Common myeloid progenitor, CD34-positive (primary cell): ENCODE measurements at places on chromosomes 5 and 9.

DNA sequence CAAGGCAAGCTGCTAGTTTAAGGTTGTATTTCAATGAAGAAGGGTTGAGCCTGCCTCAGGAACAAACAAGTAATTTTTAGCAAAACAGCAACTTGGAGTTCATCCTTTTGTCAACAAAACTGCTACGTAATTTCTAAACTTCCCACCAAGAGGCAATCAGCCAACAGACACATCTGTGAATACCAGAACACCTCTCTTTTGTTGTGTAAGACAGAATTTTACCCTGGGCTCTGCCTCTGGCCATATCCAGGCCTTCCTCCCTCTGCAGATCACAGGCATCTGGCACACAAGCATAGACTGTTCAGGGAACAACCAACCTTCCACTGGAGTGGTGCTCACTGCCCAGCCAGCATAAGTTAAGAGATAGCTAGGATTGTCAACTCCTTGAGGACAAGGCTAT is 409.0 kb downstream of the SPOCK1 start:
- DNase-seq = no peak

DNA sequence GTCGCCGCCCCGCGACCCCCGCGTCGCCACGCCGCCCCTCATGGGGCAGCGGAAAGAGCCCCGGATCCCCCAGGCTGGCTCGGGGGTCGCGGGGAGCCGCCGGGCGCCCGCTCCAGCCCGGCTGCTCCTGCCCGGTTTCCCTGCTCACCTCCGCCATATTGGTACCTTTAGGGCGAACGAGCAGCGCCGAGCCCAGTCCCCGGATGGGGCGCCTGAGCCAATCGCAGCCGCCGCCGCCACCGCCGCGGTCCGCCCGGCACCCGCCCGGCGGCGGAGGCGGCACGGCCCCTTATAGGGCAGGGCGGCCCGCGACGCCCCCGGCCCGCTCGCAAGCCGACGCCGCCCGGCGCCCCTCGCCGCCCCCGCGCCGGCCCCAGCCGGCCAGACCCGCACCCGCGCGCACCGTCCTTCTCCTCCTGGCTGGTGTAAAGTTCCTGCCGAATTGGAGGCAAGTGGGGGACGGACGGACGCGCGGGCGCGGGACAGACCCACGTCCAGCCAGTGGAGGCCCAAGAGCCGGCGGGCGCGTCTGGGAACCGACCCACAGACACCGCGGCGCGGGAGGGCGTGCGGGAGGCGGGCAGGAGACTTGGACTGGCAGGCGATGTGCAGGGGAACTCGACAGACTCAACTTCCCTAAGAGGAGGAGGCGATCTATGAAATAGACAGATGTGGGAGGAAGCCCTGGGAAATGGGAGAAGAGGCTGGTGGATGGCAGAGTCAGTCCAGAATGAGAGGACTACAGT is at the start of gene MIER3:
TSS of gene MIER3 (minus strand) at position 178 of the 746 bp plus-strand sequence. CDS start at position 157, 21 bp downstream.
- peak; percentile 86 for DNase-seq

- no peak for DNase-seq
These were observed 306.4 kb upstream of the PANK3 start for GRCh38 chr5:168885324-168886120.

- DNase-seq = no peak
These were observed 114.7 kb downstream of the DAB2IP start for GRCh38 chr9:121766081-121766683.

DNA sequence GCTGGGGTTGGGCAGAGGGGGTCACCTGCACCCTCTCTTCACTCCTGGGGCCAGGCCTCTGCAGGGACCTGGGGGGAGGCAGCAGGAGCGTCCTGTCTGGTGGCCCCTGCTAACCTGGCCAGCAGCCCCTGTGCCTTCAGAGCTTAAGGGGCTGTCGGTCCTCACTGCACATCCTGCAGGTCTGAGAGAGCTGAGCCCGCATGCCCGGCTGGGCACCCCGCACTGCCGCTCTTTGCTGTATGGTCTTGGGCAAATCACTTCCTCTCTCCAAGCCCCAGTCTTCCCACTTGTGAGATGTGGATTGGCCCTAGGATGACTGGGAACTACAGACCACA is 7.9 kb downstream of the FLT4 start:
- DNase-seq = no peak

DNA sequence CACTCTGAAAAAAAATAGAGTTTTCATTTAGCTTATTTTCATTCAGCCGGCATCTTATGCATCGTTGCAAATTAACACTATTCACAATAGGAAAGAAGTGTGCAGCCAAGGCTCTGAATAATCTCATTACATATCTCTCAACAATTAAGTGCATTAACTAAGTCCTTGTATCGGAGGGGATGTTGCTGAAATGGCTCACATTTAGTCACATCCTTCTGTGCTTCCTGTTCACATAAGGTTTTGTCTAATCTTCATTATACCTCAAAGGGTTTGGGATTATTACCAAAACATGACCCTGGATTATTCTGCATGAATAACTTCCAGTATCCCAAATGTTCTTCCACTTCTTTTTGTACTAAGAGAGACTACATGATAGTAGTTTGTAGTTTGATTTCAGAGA is 278.0 kb upstream of the GRIA1 start:
- DNase-seq = no peak

DNA sequence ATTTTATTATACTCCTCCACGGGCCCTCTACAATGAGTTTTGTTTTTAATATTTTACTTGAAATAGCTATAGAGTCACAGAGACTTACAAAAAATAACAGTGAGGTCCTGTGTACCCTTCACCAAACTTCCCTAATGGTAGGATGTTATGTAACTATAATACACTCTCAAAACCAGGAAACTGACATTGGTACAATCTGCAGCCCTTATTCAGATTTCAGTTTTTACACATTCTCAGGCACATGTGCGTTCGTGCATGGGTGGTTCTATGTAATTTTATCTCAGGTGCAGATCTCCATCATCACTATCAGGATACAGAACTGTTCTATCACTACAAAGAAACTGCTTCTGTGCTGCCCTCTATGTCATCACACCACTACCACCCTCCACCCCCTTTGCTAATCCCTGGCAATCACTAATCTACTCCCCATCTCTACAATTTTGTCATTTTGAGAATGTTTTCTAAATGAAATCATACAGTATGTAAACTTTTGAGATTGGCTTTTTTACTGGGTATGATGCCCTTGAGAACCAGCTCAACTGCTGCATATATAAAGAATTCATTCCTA is 16.4 kb downstream of the RAB14 start:
- no peak for DNase-seq

- peak; percentile 72 for DNase-seq
These were observed 10.0 kb upstream of the CLIC3 start for GRCh38 chr9:137006116-137007003.

- no peak for DNase-seq
These were observed 6.5 kb upstream of the ACSL6 start for GRCh38 chr5:132017738-132018625.

DNA sequence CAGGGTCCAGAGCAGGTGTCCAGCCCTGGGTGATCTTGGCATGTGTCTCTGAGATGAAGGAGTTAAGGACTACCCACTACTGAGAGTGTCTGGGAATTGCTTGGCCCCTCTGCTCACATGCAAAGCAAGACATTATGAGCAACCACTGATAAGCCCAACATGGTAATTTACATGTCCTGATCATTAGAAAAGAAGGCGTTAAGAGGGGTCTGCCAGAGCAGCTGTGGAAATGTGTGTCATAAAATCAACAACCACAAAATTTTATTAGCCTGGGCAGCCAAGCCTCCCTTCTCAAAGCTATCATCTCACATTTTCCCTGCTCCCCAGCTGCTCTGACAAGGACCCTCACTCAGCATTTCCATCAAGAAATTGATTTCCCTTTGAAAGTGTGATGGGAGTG is 351.0 kb downstream of the SPOCK1 start:
- DNase-seq = no peak

GRCh38 chr5:149002053-149002452 is 60.8 kb downstream of the SH3TC2 start:
- DNase-seq = no peak

DNA sequence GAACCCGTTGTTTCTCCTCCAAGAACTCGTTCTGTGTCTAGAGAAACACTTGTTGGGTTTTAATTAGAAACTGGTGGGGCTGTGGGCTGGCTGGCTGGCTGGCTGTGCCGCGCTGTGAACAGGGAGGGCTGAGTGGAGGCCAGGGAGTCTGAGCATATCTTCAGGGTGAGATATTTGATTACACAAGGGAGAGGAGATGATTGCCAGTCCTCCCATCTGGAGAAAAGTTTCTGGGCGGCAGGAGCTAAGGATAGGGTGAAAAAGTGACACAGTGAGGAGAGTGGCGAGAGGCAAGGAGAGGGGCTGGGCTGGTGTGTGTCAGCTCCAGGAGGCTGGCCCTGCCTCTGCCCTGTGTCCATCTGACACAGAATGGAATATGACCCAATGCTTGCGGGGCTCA is 63.0 kb downstream of the GDNF start:
- no peak for DNase-seq

- DNase-seq = no peak
These were observed 61.5 kb downstream of the RCL1 start for GRCh38 chr9:4854265-4854590.

- DNase-seq = no peak
These were observed 61.3 kb downstream of the KCNIP1 start for GRCh38 chr5:170565072-170565471.

DNA sequence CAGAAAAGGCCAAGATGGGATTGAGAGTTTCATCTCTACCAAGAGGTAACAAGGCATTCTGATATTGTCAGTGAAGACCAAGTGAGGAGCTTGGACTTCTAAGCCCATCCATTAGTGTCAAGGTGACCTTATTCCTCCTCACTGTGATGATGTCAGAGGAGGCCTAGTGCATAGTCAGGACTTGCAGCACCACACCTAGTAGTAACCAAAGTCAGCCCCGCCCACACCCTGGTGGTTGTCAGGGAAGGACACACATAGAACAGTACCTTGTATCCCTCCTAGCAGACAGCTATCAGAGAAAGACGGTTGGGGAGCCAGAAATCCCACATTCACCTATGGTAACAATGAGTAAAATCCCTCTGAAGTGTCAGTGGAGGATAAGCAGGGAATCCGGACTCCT is 111.7 kb downstream of the AP3B1 start:
- no peak for DNase-seq

DNA sequence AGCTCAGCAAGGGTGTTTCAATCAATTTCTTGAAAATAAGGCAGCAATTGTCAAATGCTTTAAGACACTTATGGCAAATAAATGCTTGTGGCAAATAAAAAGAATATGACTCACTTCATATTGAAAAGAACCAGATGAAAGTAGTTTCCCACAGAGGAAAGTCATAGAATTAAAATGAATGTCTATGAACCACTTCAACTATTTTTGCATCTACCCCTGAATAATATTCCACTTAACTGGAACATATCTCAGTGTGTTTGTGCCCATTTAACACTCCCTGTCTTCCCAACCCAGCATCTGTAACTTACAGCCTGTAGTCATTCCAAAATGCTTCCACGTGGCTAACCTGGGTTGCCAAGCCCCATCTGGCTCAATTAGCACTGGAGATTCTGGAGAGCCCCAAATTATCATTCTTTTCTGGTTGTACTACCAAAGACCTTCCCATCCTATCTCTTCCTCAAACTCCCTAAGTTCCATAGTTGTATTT is 84.7 kb downstream of the FEM1C start:
- DNase-seq = no peak

DNA sequence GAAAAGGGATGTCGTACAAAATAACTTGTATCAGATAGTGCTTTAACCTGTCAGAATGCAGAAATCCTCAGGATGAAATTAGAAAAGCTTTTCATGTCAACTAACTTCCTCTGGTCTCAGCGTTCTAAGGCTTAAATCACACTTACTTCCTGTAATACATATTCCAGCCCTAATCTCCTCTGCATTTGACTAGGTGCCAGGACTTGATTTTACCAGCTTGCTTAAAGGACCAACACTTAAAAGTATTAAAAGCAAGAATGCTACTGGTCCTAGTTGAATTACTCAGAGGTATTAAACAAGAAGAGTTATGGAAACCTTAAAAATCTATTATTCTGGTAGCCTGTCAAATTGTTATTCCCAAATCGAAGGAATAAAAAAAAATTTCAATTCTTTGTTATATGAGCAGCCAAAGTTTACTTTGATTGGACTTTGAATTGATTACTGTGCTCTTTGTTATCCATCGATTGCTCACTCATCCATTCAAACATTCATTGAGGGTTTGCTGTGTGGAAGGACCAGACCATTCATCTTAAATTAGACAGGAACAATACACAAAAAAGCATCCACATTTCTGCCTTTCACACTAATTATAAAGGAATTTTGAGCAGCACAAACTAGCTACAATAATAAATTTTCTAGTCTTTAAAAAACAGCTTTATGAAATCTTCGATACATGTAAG is 108.7 kb downstream of the MUSK start:
- no peak for DNase-seq

- DNase-seq = no peak
These were observed 50.1 kb upstream of the PWWP2A start for GRCh38 chr5:160169326-160169725.

DNA sequence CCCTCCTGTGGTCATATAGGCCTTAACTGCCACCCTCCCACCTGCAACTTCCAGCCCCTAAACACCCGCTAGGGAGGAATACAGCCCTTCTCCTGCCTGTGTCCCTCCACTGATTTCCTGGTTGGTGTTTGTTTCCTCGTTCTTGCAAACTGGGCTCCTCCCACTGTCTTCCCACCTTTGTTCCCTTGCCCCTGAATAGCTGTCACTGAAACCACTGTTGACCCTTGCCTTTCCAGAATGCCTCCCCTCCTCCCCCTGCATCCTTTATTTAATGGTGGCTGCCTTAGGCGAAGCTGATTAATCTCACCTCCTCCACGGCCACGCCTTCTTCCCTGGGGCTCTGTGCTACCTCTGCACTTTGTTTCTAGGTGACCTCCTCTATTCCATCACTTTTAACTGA is 626.7 kb downstream of the BNC2 start:
- DNase-seq = no peak

- no peak for DNase-seq
These were observed 21.9 kb upstream of the MED10 start for GRCh38 chr5:6399980-6400910.

GRCh38 chr5:125634216-125634835 is 788.9 kb upstream of the GRAMD2B start:
- no peak for DNase-seq

GRCh38 chr5:171010086-171010485 is 148.3 kb downstream of the RANBP17 start:
- peak; percentile 16 for DNase-seq

GRCh38 chr9:90860826-90861225 is 59.2 kb downstream of the SYK start:
- DNase-seq = peak; percentile 61
